ENCODE measurements at places on chromosomes 3 and 15. TPM values are rescaled to one million over a fixed set of nuclear protein-coding genes. Genes with fewer than 3 reads are reported as not detected.
A peak's percentile ranks its signal among the peaks of the same experiment; 100 is the strongest.

Gene SLC51B
- not detected for total RNA-seq

Gene TMEM40
- not detected for total RNA-seq

DNA sequence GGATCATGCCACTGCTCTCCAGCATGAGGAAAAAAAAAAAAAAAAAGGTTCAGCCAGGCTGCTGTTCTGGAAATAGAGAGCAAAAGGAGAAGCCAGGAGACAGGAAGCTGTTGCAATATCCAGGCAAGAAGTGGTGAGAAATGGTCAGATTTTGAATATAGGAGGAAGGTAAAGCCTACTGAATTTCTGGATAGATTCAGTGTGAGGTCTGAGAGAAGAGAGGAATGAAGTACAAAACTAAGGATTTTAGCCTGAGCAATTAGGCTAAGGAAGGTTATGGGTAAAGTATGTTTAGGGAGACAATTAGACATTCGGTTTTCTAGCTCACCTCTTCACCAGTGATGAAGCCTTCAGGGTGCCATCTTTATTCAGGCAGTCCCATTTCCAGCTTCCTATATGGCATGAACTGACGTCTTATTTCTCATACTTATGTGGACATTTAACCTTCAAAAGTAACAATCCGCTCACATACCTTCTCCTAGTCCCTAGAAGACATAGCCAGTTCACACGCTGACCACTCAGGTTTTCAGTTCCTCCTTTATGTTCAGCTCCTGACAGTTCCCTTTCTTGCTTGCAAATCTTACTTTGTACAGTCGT is 57.2 kb downstream of the KIF9 start:
- peak; percentile 45 for DNase-seq
- peaks cover 4% of the 10 kb centered on the region for H3K4me1 ChIP-seq
- no peaks in the 10 kb centered on the region for H3K27me3 ChIP-seq
- no peak overlapping the region for H3K4me3 ChIP-seq
- no peaks in the 10 kb centered on the region for H3K36me3 ChIP-seq

GRCh38 chr3:126517986-126518778 is 609 bp upstream of the UROC1 start:
- no peak overlapping the region for H3K4me3 ChIP-seq
- no peaks in the 10 kb centered on the region for H3K4me1 ChIP-seq
- H3K27me3 ChIP-seq = 0 out of 2 replicates have a peak, but pooled peaks cover 14% of the 10 kb centered on the region
- no peak for DNase-seq
- H3K27ac ChIP-seq = no peak overlapping the region

GRCh38 chr15:88828791-88829190 is 25.6 kb downstream of the ACAN start:
- no peaks in the 10 kb centered on the region for H3K36me3 ChIP-seq
- H3K27ac ChIP-seq = no peak overlapping the region
- peaks cover 28% of the 10 kb centered on the region for H3K27me3 ChIP-seq

DNA sequence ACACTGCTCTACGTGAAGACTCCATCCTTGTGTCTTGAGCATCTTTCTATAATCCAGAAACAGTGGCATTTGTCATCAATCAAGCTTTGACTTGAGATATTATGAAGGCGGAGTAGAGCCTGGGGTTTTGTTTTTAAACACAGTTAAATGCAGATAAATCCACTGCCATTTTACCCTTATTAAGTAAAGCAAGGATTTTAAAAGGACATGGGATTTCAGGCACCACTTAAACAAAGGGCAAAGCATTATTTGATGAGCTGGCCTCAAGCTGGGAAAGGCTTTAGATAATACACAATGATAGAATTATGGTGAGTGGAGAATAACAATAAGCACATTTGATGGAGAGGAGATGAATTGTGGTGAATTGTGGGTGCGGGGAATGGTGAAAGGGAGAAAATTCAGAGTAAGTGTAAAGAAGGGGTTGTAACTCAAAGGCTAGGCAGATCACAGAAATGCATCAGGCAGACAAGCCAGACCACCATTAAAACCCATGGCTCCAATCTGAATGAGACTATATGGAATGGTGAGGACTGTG is 54.9 kb upstream of the GLCE start:
- H3K27ac ChIP-seq = no peak overlapping the region
- no peaks in the 10 kb centered on the region for H3K36me3 ChIP-seq
- peaks cover 55% of the 10 kb centered on the region for H3K27me3 ChIP-seq
- no peak for DNase-seq
- no peaks in the 10 kb centered on the region for H3K4me1 ChIP-seq

DNA sequence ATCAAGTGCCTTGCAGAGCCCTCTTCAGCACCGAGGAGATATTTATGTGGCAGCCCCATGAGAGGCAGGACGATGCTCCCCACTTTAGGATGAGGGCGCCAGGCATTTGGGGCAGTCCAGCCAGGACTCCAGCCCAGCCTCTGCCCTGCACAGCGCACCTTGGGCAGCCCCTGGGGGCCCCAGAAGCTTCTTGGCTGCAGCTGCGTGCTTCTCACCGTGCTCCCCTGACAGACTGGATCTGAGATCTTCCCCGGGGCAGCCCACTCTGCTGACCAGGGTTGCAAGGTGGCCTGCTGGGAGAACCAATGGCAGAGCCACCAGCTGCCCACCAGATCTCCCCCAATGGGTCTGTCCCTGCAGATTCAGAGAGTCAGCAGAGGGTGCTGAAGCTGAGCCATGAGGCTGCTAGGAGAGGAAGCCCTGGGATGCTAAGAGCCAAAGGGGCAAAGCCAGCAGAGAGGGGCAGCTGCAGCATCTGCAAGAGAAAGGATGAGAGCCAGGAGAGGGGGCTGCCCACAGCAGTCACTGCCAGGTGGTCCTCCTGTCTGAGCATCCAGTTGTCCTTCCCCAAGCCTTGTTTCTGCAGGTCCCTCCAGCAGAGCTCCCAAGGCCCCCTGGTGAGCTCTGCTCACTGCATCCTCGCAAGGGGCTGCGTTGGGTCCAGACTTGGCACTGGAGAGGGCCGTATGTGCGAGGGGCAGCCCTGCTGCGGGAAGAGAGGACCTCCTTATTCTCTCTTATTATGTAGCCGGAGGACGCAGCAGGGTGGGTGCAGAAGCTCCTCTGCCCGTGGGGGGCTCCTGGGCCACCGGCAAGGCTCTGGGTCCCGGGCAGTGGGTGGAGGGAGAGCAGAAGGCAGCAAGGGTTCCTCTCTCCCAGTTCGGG is 14.7 kb upstream of the KLF13 start:
- no peaks in the 10 kb centered on the region for H3K4me1 ChIP-seq
- DNase-seq = no peak
- no peak overlapping the region for H3K27ac ChIP-seq
- H3K4me3 ChIP-seq = no peak overlapping the region
- no peaks in the 10 kb centered on the region for H3K36me3 ChIP-seq

DNA sequence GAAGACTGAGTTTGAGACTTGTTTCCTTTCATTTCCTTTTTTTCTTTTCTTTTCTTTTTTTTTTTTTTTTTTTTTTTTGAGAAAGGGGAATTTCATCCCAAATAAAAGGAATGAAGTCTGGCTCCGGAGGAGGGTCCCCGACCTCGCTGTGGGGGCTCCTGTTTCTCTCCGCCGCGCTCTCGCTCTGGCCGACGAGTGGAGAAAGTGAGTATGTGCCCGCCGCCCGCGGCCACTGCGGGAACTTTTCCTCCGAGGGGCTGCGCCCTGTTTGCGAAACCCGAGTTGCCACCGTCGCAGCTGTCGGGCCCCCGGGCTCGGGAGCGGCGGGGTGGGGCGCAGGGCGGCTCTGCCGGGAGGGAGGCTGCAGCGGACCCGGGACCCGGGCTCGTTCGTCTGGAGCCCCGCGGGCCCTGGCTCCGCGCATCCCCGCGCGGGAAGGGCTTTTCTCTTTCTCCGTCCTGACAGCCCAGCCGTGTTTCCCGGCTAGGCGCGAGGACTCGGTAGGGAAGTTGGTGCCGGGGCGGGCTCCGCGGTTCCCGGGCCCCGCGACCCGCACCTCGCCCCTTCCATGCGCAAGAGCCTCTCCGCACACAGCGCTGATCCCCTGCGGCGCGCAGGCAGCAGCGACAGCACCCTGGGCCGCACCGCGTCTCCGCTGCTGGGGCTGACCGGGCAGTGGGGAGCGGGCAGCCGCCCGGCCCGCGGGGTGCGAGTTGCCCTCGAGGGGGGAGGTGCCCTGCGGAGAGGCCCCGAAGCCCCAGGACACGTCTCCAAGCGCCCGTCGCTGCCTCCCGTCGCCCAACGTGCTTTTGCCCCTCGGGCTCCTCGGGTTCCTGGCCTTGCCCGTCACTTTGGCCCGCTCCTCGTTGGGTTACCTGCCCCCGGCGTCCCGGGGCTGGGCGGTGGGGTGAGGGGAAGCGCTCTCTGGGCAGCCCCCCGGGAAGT is 1.4 kb downstream of the IGF1R start:
- peaks cover 29% of the 10 kb centered on the region for H3K4me1 ChIP-seq
- peak overlapping the region; percentile 86 for H3K27ac ChIP-seq
- peak; percentile 75 for DNase-seq
- peak overlapping the region; percentile 86 for H3K4me3 ChIP-seq
- no peaks in the 10 kb centered on the region for H3K36me3 ChIP-seq

Gene GTF2A2
- total RNA-seq = 30.8 TPM

Gene DOCK3
- 0.51 TPM for total RNA-seq

DNA sequence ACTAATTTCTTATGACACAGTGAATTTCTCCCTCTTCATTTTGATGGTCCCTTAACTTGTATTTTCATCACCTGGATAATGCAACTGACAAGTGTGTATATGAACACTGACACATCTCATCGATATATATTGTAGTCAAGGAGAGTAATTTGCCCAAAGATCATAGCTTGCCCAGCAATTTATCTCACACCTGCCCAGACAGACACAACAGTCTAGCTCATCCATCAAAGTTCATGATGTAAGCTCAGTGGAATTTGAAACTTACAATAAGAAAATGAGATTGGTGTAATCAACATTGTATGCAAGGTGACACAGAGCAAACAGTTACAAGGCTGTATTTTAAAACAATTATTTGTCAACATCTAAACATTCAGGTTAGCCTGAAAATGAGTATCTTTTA is 805.8 kb downstream of the NAALADL2 start:
- DNase-seq = no peak
- H3K27ac ChIP-seq = no peak overlapping the region
- no peak overlapping the region for H3K4me3 ChIP-seq
- peaks cover 6% of the 10 kb centered on the region for H3K4me1 ChIP-seq

DNA sequence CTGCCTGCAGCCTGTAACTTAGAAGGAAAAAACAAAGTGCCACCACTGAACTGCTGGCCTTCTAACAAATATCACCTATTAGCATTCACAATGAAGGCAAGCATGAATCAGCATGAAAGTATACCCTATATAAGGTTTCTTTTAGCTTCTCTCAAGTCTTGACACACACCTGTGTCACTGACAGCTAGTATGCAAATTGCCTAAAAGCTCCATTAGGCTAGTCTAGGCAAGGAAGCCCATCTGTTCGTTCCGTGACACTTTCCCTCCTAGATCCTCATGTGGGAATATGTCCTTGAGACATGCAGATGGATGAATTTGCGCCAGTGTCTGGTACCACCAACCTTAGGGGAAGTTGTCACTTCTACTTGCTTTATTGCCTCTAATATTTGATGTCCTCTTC is 129.3 kb downstream of the RBMS3 start:
- no peaks in the 10 kb centered on the region for H3K27me3 ChIP-seq
- peaks cover 11% of the 10 kb centered on the region for H3K36me3 ChIP-seq
- H3K4me3 ChIP-seq = no peak overlapping the region
- peaks cover 14% of the 10 kb centered on the region for H3K4me1 ChIP-seq
- DNase-seq = no peak

Gene PARP15
- not detected for total RNA-seq

- no peak for DNase-seq
- no peak overlapping the region for H3K27ac ChIP-seq
- H3K4me1 ChIP-seq = peaks cover 15% of the 10 kb centered on the region
- H3K27me3 ChIP-seq = no peaks in the 10 kb centered on the region
These were observed 37.4 kb upstream of the P2RY12 start for GRCh38 chr3:151421938-151422337.

Gene XCR1
- not detected for total RNA-seq

- no peaks in the 10 kb centered on the region for H3K4me1 ChIP-seq
- no peaks in the 10 kb centered on the region for H3K27me3 ChIP-seq
- peak; percentile 14 for DNase-seq
- no peak overlapping the region for H3K27ac ChIP-seq
- H3K4me3 ChIP-seq = no peak overlapping the region
These were observed 113.5 kb upstream of the TOPAZ1 start for GRCh38 chr3:44128057-44128775.

GRCh38 chr3:150319900-150320299 is 88.2 kb upstream of the TSC22D2 start:
- H3K4me3 ChIP-seq = no peak overlapping the region
- no peaks in the 10 kb centered on the region for H3K27me3 ChIP-seq
- DNase-seq = peak; percentile 95
- no peaks in the 10 kb centered on the region for H3K36me3 ChIP-seq
- peak overlapping the region; percentile 26 for H3K27ac ChIP-seq
- H3K4me1 ChIP-seq = peaks cover 37% of the 10 kb centered on the region

- DNase-seq = peak; percentile 91
- no peaks in the 10 kb centered on the region for H3K27me3 ChIP-seq
- H3K4me3 ChIP-seq = no peak overlapping the region
- H3K27ac ChIP-seq = peak overlapping the region; percentile 49
These were observed 32.2 kb upstream of the TM2D3 start for GRCh38 chr15:101684384-101684783.

- H3K4me3 ChIP-seq = no peak overlapping the region
- no peaks in the 10 kb centered on the region for H3K4me1 ChIP-seq
- H3K36me3 ChIP-seq = 0 out of 2 replicates have a peak, but pooled peaks cover 11% of the 10 kb centered on the region
- DNase-seq = no peak
- no peaks in the 10 kb centered on the region for H3K27me3 ChIP-seq
These were observed 97.6 kb downstream of the FOXP1 start for GRCh38 chr3:71485896-71486295.
